GOT3 (cell line): ENCODE measurements at places on chromosomes 2 and 18.

GRCh38 chr2:86235196-86235980 lies 36.1 kb downstream of the MRPL35 start:
- DNase-seq, result no peak

- no peak for DNase-seq
Measured at GRCh38 chr2:225192869-225193268, 150.6 kb upstream of the DOCK10 start.

GRCh38 chr2:38509314-38509946 lies 93.3 kb downstream of the HNRNPLL start:
- no peak for DNase-seq

DNA sequence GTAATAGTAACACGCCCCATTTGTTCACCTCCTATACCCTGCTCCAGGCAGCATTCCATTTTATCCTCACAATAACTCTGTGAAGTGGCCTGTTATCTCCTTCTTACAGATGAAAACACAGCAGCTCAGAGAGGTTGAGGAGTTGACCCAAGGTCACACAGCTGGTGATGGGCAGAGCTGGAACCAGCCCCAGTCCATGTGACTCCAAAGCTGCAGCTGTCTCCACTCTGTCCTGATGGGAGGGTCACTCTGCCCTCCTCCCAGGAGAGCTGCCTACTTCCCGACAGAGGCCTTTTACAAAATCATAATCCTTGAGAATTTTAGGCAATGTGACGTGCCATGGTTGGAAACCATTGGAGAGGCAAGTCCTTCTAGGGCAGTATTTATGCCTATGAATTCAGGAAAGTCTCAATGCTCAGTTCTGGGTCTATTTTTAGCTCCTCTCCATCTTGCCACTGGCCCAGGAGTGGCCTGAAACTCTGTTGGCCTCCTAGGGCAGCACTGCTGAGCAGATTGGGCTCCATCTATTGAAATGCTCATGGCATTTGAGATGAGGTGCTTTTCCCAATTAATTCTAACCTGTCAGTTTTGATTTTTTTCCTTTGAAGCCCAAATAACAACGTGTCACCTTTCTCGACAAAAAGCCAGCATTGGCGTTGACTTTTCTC lies 162.0 kb upstream of the MSH6 start:
- no peak for DNase-seq

DNA sequence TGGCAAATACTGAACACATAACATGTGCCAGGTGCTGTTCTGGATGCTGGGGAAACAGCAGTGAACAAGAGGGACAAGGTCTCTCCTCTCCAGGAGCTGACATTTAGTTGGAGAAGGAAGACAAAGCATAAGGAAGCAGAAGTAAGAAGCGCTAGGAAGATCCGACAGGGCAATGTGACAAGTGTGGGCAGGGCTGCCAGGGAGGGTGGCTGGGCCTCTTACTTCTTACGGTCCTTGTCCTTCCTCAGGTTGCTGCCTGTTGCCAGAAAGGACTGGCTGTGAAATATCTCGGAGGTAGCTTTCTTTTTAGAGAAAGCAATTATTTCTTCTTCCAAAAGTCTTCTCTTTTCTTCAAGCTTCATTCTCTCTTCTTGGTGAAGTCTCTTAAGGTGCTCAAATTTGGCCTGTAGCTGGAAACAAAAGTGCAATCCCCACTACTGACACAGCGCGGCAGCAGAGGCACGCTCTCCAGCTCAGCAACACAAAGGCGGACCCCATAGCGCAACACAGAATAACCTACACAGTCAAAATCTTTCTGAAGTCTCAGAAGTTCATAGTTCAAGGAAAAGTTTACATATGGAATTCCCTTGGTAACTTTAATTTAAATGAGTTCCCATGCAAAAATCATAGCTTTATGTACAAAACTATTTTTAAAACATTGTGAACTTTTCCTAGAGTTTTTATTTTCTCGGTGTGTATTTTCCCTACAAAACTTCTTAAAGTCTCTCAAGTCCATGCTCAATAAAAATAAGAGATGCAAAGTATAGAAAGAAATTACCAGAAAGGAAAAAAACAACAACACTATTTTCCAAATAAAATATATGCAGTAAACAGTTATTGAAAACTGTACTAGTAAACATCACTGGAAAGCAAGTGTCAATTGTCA lies 67.7 kb downstream of the SEPTIN10 start:
- DNase-seq, result no peak

DNA sequence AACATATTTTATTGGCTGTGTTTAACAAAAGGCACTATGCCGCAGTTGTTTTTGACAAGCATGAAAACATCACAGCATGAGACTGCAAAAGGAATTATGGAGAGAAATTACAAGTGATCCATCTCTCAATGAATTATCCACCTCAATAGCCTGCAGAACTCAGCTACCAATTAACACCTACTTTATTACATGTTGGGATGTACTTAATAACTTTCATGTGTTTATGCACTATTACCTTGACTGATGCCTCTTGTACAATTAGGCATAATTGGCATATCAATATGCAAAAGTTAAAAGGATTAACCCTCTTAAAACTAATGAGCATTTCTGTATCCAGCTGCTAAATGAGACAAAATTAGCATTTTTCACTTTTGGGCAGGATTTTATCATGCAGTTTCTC lies 27.8 kb downstream of the ARHGAP15 start:
- no peak for DNase-seq

- DNase-seq, result no peak
Measured at GRCh38 chr18:31590570-31590969, 1.1 kb upstream of the TTR start.
